ENCODE measurements at places on chromosomes 6 and 20.

DNA sequence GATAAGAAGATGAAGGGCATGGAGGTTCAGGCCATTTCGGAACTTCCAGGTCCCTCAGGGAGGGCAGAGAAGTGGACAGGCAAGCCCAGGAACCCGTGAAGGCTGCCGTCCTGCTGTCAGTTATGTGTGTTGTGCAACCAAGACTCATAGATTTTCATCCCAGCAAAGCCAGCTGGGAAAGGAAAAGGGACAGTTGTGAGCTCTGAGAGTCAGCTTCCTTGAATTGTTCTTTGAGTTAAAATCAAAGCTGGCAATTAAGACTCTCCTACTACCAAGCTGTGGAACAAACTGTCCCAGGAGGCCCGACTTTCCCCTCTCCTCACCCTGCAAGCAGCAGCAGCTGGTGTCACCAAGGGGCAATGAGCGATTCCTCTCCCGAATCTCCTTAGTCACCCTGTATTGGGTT, 46.3 kb upstream of the IYD start:
- DNase-seq, result no peak

DNA sequence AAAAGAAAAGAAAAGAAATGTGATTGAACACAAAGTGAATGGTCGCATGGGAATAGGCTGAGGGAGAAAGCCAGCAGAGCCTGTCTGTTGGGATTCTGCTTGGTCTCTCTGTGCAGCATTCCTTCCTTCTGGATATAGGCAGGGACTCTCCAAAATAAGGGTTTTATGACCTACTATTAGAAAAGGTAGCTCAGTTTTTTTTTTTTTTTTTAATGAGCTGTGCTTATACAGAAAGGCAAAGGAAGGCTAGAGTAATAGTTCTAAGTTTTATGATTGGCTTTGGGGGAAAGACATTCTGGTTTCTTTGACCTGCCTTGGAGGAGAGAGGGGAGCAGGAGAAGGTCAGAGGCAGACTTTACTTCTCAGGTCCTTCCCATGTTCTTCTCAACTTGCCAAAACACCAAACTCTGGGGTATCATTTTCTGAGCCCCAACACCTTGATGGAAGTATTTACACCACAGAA, 18.8 kb upstream of the IER3 start:
- DNase-seq, result no peak

- DNase-seq, result no peak
These were observed 59.6 kb upstream of the DDR1 start for GRCh38 chr6:30824698-30825097.

- no peak for DNase-seq
These were observed 50.6 kb upstream of the GGTLC1 start for GRCh38 chr20:24039196-24039595.

DNA sequence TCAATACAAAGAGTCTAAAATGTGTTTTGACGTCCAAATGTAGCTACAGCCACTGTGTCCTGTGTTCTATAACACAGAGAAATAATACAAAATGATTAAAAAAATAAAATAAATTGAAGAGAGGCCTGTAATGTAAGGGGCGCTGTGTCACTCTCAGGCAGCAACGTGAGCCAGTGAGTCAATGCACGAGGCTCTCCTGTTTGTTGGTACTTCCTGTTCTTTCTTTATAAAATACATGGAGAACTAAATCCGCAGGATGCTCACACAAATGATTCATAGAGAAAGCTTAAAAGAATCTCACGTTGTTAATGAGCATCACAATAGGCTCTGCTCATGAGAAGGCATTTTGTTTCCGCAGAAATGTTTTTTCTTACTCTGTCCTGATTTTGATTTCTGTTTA, 635.0 kb upstream of the AGPAT4 start:
- no peak for DNase-seq

GRCh38 chr6:170178561-170179477, 112.1 kb downstream of the DLL1 start:
- no peak for DNase-seq

DNA sequence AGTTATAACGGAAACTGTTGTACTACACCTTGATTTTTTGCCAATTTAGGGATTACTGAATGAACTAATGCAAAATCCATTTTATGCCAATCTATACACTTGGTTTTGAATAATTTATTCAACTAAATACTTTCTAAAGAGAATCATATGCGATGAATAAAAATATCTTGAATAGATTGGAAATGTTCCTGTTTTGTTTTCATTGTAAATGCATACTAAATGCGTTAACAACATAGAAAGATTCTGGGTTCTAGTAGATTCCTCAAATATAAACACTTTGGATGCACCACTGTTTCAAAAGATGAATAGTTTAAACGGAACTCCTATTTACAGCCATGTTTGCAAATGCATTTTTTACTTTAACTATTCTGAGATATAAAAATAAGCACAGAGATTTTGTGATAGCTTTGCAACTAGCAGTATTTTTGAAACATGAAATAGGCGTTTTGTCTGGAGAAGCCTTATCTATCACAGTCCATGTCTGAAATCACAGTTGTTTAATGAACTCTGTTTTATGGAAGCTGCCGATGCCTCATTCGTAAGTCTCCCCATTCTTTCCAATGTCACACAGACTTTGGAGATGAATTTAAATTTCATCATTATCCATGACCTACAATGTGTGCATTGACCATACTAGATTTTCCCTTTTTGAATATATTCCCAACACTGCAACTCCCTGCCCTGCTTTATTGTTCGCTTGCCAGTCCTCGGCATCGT, 277.7 kb upstream of the QKI start:
- no peak for DNase-seq

GRCh38 chr6:68776354-68776753, 141.3 kb downstream of the ADGRB3 start:
- no peak for DNase-seq

DNA sequence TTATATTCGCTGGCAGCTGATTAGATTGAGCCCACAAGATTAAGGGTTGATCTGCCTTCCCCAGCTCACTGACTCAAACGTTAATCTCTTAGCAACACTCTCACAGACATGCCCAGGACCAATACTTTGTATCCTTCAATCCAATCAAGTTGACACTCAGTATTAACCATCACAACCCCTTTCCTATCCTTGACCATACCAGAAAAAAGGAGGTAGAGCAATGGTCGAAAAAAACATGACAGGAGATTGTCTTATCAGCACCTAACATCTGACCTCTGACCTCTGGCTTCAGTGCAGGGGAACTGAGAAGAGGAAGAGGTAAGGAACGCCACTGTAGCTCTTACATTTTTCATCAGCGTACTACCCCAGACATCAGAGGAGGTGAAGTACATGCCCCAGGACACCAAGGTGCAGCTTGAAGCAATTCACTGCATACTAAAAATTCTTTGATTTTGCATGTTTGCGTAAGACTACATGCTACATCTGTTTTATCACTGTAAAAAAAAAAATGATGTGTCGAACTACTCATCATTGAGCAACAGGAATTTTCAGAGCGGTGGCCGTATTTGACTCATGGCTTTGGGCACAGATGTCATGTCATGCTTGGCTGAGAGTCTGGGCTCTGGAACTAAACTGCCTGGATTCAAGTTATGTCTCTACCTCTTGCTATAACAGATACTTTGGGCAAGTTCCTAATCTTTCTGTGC, 188.0 kb upstream of the TAB2 start:
- DNase-seq, result peak; percentile 24

DNA sequence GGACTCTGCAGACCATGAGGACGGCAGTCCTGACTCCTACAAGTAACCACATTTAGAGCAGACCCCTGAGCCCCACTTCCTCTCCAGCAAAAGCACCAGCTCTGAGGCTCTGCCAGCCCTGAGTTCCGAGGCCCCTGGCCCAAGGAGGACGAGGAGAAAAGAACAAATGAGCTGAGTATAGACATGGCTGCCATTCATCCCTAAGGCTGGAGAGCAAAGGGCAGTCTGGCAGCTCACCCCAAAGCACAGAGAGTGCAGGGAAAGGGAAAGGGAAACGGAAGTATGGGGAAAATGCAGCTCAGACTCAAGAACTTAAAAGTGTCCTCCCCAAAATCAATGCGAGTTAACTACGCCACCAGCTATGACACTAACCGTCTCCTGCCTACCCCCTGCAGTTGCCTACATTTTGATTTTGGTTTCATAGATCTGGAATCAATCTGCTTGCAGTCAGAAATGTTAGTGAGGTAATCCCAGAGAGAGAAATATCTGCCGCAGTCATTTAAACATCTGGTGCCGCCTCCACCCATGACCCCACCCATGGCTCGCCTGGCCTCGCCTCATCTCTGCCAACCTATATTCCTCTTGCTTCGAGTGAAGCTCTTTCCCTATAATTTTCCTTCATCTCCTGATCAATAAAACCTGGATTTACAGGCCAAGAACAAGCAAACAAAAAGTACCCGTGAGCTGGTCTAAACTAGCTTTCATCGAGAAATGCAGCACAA, 49.6 kb upstream of the AFDN start:
- DNase-seq, result no peak

DNA sequence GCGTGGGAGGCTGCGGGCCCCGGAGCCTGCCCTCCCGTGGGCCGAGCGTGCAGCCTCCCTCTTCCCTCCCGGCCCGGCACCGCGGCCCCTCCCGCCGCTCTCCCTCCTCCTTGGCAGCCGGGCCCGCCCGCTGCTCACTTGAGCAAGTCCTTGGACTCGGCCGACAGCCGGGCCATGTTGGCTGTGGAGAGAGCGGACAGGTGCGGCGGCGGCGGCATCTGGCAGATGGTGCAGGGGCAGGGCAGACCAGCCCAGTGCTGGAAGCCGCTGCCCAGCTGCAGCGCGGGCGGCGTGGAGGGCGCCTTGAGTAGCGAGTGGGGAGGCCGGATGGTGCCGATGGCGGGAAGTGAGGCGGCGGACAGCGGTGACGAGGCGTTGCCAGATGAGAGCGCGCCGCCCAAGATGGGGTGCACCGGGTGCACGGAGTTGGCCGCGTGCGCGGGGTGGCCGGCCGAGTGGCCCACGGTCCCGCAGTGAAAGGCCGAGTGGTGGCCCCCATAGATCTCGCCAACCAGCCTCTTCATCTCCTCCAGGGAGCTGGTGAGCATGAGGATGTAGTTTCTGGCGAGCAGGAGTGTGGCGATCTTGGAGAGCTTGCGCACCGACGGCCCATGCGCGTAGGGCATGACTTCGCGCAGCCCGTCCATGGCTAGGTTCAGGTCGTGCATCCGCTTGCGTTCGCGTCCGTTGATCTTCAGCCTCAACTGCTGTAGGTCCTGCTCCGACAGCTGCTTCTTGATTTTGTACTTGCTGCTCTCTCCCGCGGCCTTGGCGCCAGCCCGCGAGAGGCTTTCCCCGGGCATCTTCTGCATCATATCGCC, 766 bp downstream of the OLIG3 start:
- DNase-seq, result peak; percentile 36

DNA sequence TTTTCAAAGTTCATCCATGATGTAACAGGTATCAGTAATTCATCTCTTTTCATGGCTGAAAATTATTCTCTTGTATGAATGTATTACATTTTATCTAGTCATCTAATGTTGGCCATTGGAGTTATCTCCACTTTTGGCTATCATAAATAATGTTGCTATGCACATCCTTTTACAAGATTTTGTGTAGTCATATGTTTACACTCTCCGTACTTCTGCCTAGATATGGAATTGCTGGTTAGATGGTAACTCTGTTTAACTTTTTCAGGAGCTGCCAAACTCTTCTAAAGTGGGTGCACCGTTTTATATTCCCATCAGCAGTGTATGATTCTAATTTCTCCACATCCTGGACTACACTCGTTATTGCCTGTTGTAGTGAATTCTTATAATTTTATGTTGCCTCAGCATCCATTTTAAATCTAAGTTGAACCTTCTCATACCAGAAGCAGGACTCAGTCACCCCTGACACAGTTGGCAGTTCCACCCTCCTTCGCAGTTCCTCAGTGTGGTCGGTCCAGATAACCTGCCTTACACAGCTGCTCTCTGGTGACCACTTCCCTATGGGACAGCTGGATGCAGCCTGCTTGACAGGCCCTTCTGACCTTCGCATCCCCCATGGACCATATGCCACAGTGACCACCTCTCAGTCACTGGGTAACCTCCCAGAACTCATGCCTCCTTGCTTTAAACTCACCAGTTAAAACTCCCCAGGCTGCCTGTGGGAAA, 33.9 kb downstream of the KIZ start:
- no peak for DNase-seq

DNA sequence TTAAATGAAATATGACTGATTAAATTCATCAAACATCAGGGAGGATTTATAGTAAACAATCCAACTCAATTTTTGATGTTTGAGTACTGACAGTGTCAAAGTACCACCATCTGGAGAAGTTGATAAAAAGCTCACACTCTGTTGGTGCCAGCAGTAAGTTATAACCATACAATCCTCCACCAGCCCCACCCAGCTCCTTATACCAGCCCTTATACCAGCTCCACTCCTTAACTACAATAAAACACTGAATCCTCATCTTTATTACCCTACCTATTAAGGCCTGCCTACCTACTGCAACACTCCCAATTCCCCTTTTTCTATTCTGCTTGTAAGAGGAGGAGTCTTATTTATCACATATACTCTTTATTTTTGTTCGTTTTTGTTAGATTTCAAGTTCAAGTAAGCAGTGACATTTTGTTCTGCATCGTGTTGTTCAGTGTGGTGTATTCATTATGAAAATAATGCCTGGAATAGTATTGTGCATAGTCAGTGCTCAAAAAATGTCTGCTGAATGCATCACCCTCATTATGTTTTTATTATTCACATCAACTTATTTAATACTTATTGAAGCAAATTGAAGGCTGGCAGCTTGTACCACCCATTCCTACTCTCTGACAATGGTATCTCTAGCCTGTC, 954.7 kb upstream of the ADGRB3 start:
- DNase-seq, result no peak

GRCh38 chr6:42118162-42119001, 24.0 kb downstream of the C6orf132 start:
- no peak for DNase-seq

GRCh38 chr20:41161886-41162285, 24.5 kb downstream of the PLCG1 start:
- no peak for DNase-seq

- DNase-seq, result no peak
These were observed 19.6 kb downstream of the OR2A4 start for GRCh38 chr6:131681585-131681984.

GRCh38 chr6:3869284-3869631, 20.1 kb downstream of the FAM50B start:
- DNase-seq, result no peak

GRCh38 chr6:169508452-169508851, 193.4 kb downstream of the WDR27 start:
- DNase-seq, result no peak

- no peak for DNase-seq
These were observed 208.0 kb downstream of the GMDS start for GRCh38 chr6:2037237-2037926.

DNA sequence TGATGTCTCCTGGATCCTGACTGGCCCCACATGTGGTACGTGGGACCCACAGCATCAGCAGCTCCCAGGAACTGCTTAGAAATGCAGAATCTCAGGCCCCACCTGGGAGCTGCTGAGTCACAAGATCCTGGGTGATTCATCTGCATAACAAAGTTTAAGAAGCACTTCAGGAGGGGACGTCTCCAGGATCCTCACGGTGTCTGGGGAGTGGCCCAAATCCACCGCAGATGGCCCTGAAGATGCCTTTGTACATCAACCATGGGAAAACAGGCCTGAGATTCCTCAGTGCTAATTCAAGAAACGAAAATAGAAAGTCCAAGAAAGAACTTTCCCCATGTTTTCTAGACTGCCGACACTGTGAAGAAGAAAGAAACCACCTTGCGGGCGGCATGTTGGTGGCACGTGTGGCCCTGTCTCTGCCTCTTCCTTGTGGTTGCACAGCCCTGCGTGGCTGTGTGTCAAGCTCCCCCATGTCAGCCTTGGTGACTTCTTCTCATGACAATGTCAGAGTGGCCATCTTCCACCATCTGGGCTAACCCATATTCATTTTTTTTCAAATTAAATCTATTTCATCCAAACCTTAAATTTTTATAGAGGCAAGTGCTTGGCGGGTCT, 26.1 kb downstream of the RRBP1 start:
- no peak for DNase-seq

- DNase-seq, result no peak
These were observed 545.6 kb downstream of the C6orf118 start for GRCh38 chr6:164763788-164764187.

Measured in activated CD4-positive, alpha-beta T cell treated with anti-CD3 and anti-CD28 coated beads for 48 hours (primary cell).